ENCODE measurements at places on chromosomes 1 and 21. TPM values are rescaled to one million over a fixed set of nuclear protein-coding genes. Genes with fewer than 3 reads are reported as not detected.
A peak's percentile ranks its signal among the peaks of the same experiment; 100 is the strongest.

IGSF3 gene
- total RNA-seq = 54.3 TPM

SPATA45 gene
- not detected for total RNA-seq

FAM229A gene
- total RNA-seq = 4.2 TPM

CD84 gene
- 9.0 TPM for total RNA-seq

RHEX gene
- total RNA-seq = not detected

ATP5PO gene
- 291 TPM for total RNA-seq

PEX10 gene
- 27.3 TPM for total RNA-seq

CD1E gene
- total RNA-seq = 3.8 TPM

KRTAP12-2 gene
- total RNA-seq = not detected

OR2T29 gene
- total RNA-seq = not detected

RGL1 gene
- total RNA-seq = 2.5 TPM

- no peaks in the 10 kb centered on the region for H3K4me1 ChIP-seq
- no peak for DNase-seq
- no peaks in the 10 kb centered on the region for H3K27me3 ChIP-seq
- no peak overlapping the region for H3K27ac ChIP-seq
These were observed 281.7 kb upstream of the CXADR start for GRCh38 chr21:17231124-17231523.

- no peak for DNase-seq
- no peak overlapping the region for H3K4me3 ChIP-seq
- H3K27ac ChIP-seq = no peak overlapping the region
- H3K4me1 ChIP-seq = no peaks in the 10 kb centered on the region
- H3K36me3 ChIP-seq = no peaks in the 10 kb centered on the region
- no peaks in the 10 kb centered on the region for H3K27me3 ChIP-seq
These were observed 86.1 kb upstream of the ZNF281 start for GRCh38 chr1:200495901-200496300.

DNA sequence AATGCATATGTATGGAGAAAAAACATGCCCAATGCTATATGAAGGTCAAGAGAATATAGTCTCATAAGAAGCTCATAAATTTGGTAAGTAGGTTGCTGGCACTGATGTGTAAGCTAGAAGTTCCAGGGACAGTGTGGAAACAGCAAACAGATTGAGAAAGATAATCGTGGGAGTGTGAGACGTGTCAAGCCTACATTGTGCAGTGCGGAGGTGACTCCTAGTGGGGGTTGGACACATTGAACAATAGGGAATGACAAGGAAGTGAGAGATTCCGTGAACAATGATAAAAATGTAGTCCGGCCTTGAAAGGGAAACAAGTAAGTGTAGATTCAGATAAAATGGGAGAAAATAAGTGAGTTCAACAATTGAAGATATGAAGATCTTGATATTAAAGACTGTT is 788.4 kb upstream of the PRMT6 start:
- no peaks in the 10 kb centered on the region for H3K36me3 ChIP-seq
- no peaks in the 10 kb centered on the region for H3K27me3 ChIP-seq
- no peaks in the 10 kb centered on the region for H3K4me1 ChIP-seq
- H3K27ac ChIP-seq = no peak overlapping the region

GRCh38 chr1:153869486-153869885 is 53.3 kb downstream of the GATAD2B start:
- no peaks in the 10 kb centered on the region for H3K36me3 ChIP-seq
- H3K4me1 ChIP-seq = peaks cover 9% of the 10 kb centered on the region
- H3K27ac ChIP-seq = no peak overlapping the region
- DNase-seq = no peak

DNA sequence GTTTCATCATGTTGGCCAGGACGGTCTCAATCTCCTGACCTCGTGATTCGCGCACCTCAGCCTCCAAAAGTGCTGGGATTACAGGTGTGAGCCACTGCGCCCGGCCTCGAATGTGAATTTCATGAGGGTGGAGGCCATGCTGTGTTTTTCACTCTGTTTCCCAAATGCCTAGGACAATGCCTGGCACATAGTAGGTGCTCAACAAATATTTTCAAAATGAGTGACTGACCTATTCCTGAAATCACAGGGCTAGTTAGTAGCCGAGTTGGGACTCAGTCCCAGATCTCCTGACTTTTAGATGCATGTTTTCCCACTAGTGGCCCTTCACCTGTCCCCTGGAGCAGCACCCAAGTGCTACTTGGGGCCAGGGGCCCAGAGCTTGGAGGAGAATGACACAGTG is 6.4 kb upstream of the GPR37L1 start:
- no peaks in the 10 kb centered on the region for H3K27me3 ChIP-seq
- no peaks in the 10 kb centered on the region for H3K36me3 ChIP-seq
- H3K27ac ChIP-seq = no peak overlapping the region
- H3K4me1 ChIP-seq = peaks cover 33% of the 10 kb centered on the region

- H3K27me3 ChIP-seq = peaks cover 14% of the 10 kb centered on the region
- no peak for DNase-seq
- H3K4me3 ChIP-seq = no peak overlapping the region
- H3K36me3 ChIP-seq = no peaks in the 10 kb centered on the region
These were observed 21.4 kb upstream of the PLA2G5 start for GRCh38 chr1:20048563-20048962.

DNA sequence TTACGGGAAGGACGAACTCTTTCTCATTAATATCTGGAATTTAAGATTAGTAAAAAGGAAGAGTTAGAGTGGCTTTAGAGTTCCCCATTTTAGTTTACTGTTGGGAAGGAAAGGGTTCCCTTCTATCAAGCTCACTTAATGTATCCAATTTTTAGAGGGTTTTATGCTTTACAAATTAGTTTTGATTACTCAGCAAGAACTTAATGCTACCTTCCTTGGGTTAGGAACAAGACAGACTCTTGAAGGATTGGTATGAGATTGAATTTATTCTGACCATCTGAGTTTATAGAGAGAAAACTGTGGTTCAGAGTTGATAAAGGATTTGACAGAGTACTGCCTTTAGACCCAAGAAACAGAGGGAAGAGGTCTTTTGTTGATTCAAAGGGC is 29.5 kb upstream of the RGS4 start:
- no peak overlapping the region for H3K4me3 ChIP-seq
- no peaks in the 10 kb centered on the region for H3K4me1 ChIP-seq
- no peaks in the 10 kb centered on the region for H3K36me3 ChIP-seq
- H3K27ac ChIP-seq = no peak overlapping the region
- H3K27me3 ChIP-seq = peaks cover under 1% of the 10 kb centered on the region
- no peak for DNase-seq

- DNase-seq = no peak
- no peaks in the 10 kb centered on the region for H3K4me1 ChIP-seq
- H3K36me3 ChIP-seq = peaks cover 38% of the 10 kb centered on the region
- H3K27ac ChIP-seq = no peak overlapping the region
- no peak overlapping the region for H3K4me3 ChIP-seq
- H3K27me3 ChIP-seq = no peaks in the 10 kb centered on the region
These were observed 83.3 kb upstream of the TMEM51 start for GRCh38 chr1:15070145-15070748.

DNA sequence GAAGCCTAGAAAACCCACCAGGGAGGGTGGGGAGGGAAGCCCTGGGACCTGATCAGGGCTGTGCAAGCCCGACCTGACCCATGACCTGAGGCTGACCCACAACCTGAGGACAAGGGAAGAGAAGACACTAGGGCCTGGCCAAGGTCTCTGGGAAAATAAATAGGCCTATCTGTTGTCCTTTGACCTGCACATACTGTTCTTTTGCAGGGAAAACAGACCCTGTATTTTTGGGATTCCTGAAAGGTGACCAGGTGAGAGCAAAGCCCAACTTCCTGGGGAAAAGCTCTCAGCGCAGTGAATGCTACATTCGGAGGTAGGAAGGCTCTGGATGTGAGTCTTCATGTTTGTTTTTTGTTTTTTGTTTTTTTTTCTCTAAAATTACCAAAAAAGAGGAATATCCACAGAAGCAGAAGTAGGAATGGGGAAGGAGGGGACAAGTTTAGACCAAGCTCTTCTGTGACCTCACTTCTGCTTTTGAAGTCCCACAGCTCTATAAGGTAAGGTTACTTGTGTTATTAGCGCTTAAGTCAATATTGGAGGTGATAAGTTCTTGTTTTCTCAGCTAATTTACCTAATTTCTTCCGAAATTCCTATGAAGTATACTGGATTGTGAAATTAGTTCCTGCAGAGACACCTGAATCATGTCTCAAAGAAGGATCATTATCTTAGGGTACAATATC is 26.2 kb upstream of the LYST start:
- no peaks in the 10 kb centered on the region for H3K27me3 ChIP-seq
- no peaks in the 10 kb centered on the region for H3K36me3 ChIP-seq
- no peak overlapping the region for H3K27ac ChIP-seq
- peaks cover 9% of the 10 kb centered on the region for H3K4me1 ChIP-seq
- DNase-seq = no peak

- H3K4me1 ChIP-seq = no peaks in the 10 kb centered on the region
- H3K36me3 ChIP-seq = no peaks in the 10 kb centered on the region
- H3K27me3 ChIP-seq = no peaks in the 10 kb centered on the region
- no peak overlapping the region for H3K27ac ChIP-seq
These were observed 148.7 kb upstream of the NR5A2 start for GRCh38 chr1:199878823-199879222.

DNA sequence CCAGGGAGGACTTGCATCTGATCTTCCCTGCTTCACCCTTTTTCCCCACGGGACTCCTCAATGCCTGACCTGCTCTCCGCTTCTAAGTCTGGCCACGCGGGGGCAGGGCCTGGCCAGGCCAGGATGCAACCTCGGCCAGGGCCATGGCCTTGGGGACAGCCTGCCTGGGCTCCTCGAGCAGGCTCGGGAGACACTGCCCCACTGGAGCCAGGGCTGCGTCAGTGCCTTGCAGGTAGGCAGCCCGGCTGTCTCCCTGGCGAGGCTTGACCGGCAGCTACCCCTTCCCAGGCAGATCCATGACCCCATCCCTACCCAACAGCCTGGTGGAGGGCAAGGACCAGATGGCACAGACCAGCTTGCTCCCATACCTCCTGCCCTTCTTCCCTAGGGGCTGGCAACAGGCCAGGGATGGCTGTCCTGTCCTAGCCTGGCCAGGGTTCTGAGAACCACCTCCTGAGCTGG is 2.7 kb upstream of the PRDM16 start:
- H3K4me1 ChIP-seq = peaks cover 58% of the 10 kb centered on the region
- no peak overlapping the region for H3K4me3 ChIP-seq
- no peak overlapping the region for H3K27ac ChIP-seq
- H3K27me3 ChIP-seq = peaks cover 50% of the 10 kb centered on the region

DNA sequence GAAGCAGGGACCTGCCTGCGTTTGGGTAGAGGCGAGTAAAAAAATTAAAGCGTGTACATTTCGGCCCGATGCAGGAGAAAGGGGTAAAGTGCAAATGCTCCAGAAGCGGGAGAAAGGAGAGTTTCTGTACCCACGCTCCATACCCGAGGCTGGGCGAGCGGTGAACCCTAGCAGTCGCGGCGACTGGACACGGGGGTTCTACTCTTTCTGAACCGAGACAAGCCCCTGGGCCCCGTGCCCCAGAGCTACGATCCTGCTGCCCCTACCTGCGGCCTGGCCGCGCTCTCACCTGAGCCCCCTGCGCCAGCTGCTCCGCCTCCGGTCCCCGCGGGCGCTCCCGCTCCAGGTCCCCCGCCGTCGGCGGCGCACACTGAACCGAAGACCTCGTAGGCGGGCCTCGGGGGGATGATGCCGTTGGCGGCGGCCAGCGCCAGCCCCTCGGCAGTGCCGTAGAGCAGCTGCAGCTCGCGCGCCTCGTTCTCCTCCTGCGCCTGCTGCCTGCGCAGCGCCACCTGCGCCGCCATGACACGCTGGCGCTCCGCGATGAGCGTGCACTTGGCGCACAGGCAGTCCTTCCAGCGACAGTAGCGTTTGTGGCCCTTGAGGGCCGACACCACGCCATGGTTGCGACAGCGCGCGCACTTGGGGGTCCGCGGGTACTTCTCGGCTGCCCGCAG is 2.4 kb downstream of the DMRTA2 start:
- peaks cover 36% of the 10 kb centered on the region for H3K4me1 ChIP-seq
- peak overlapping the region; percentile 38 for H3K4me3 ChIP-seq
- H3K36me3 ChIP-seq = peaks cover 18% of the 10 kb centered on the region
- H3K27me3 ChIP-seq = peaks cover 43% of the 10 kb centered on the region
- H3K27ac ChIP-seq = no peak overlapping the region

GRCh38 chr1:85277802-85278201 is 1.4 kb upstream of the BCL10 start:
- H3K27ac ChIP-seq = no peak overlapping the region
- H3K27me3 ChIP-seq = no peaks in the 10 kb centered on the region
- DNase-seq = no peak
- H3K4me1 ChIP-seq = peaks cover 71% of the 10 kb centered on the region

DNA sequence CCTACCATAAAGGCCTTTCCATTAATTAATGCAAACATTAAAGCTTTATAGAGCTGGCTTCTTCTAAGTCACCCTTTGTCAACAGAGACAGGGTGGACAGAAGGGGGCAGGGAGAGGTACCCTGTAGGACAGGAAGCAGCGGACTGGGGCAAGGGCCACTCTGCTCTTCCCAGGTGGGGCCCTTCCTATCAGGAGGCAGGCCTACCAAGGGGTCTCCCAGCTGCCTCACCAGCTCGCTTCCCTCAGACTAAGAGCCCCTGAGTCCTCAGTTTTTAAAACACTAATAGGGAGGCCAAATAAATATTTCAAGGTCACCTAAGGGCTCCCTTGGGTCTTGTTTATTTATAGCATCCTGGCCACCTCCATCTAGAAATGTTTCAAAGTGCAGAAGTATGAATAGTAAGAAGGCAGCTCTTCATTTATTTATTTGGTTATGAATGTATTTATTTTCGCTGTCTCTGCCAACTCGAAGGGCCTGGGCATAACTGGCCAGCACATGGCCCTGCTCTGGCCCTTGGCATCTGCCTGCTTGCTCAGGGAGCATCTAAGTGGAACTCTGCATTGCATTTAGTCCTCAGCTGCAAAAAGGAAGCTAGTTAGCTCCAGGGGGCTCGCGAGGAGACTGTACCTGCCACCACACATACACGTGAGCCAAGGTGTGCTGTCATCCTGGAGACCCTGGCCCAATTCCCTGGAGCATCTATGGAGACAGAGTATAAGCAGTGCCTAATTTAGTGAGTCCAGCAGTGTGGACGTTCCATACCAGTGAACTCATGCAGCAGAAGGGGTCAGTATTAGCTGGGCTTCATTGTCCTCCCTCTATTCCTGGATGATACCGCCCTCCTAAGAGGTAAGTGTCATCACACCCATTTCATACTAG is 395.1 kb upstream of the VAMP3 start:
- no peak overlapping the region for H3K4me3 ChIP-seq
- H3K27ac ChIP-seq = no peak overlapping the region
- no peaks in the 10 kb centered on the region for H3K27me3 ChIP-seq
- no peaks in the 10 kb centered on the region for H3K36me3 ChIP-seq
- DNase-seq = no peak
- peaks cover 16% of the 10 kb centered on the region for H3K4me1 ChIP-seq

DNA sequence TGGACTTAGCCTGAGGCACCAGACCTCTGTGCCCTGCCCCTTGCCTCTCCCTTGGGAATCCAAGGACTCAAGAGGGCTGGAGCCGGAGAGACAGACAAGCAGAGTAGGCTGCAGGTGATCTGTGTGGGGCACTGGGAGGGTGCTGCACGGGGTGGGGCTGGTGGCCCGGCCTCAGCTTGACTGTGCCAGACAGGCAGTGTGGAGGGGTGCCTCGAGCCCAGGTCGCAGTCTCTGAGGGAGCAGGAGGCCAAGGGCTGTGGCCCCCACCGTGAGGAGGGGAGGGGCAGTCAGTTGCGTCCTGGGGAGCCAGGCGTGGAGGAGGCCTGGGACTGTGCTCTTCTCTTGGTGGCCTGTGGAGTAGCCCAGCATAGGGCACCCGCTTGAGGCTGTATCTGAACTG is 4.0 kb downstream of the GABRD start:
- H3K36me3 ChIP-seq = no peaks in the 10 kb centered on the region
- H3K27me3 ChIP-seq = peaks cover 23% of the 10 kb centered on the region
- no peak overlapping the region for H3K4me3 ChIP-seq

GRCh38 chr1:50454911-50455310 is 31.7 kb upstream of the DMRTA2 start:
- H3K36me3 ChIP-seq = no peaks in the 10 kb centered on the region
- no peak for DNase-seq
- H3K27me3 ChIP-seq = no peaks in the 10 kb centered on the region
- no peaks in the 10 kb centered on the region for H3K4me1 ChIP-seq
- no peak overlapping the region for H3K4me3 ChIP-seq

All from esophagus squamous epithelium (tissue), 5 donors.